ENCODE measurements at places on chromosomes 13 and 19.

DNA sequence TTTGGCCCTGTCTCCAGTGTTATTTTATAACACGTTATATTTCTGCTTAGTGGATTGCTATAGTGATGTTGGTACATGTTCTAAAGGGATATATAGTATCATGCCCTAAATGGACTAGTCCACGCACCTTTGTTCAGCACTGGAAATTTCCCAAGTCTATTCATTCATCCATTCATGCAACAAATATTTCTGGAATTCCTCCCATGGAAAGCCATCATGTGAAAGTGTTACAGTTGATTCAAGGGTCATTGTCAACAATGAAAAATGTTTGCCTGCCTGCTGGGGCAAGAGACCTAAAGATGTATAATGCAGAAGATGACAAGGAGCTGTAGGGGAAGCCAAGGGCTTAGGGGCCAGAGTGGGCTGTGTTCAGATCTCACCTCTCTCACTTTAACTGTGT is 10.8 kb upstream of the HSPH1 start:
- no peak for DNase-seq

DNA sequence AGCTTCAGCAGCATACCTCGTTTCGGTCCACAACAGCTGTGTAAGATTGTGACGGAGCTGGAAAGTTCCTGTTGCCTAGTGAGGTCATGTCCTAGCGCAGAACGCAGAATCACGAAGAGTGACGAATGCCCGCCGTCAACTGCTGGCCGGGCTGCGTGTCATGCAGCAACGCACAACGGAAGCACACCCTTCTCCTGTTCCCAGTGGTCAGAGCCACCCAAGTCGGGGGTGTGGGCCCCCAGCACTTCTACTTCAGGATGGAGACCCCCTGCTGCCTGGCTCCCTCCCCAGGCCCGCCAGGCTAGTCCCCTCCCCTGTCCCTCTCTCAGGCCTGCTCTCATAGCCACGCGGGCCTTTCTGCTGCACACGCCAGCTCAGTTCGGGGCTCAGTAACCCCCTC is 25.9 kb downstream of the C2CD4C start:
- no peak for DNase-seq

DNA sequence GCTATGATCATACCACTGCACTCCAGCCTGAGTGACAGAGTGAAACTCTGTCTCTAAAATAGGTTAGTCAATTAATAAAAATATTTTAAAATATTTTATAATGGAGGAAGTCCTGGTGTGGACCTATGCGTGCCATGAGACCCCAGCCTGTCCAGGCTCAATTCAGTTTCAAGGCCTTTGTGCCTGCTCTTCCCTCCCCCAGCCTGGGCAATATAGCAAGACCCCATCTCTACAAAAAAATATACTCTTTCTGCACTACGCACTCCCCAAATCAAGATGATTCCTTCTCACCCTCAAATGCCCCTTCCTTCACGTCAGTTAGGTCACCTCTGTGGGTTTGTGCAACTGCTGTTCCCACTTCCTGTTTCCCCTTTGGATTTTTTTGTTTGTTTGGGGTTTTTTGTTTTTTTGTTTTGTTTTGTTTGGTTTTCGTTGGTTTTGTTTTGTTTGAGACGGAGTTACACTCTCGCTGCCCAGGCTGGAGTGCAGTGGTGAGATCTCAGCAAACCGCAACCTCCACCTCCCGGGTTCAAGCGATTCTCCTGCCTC is 1.4 kb upstream of the HSH2D start:
- DNase-seq: no peak

DNA sequence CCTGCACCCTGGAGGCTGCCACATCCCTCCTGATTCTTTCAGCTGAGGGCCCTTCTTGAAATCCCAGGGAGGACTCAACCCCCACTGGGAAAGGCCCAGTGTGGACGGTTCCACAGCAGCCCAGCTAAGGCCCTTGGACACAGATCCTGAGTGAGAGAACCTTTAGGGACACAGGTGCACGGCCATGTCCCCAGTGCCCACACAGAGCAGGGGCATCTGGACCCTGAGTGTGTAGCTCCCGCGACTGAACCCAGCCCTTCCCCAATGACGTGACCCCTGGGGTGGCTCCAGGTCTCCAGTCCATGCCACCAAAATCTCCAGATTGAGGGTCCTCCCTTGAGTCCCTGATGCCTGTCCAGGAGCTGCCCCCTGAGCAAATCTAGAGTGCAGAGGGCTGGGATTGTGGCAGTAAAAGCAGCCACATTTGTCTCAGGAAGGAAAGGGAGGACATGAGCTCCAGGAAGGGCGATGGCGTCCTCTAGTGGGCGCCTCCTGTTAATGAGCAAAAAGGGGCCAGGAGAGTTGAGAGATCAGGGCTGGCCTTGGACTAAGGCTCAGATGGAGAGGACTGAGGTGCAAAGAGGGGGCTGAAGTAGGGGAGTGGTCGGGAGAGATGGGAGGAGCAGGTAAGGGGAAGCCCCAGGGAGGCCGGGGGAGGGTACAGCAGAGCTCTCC is 6.9 kb upstream of the CEACAM5 start:
- no peak for DNase-seq

- no peak for DNase-seq
Measured at GRCh38 chr13:87120476-87120875, 550.7 kb upstream of the SLITRK5 start.

DNA sequence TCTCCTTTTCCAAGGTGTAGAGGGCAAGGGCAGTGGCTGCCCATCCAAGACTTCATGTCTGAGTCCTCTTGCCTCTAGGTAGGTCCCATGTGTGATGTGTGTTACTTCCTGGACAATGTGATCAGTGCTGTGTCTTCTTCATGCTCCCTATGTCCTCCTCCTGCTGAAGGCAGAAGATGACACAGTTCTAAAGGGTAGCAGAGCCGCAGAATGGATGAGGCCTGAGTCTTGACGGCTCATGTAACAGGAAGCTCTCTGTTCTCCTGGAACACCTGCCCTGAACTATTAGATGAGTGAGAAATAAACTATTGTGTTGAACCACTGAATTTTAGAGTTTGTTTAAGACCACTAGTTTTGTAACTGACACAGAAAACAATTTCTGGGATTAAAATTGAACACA is 165.9 kb downstream of the NDFIP2 start:
- DNase-seq: no peak

- DNase-seq: no peak
Measured at GRCh38 chr19:14385492-14385891, 4.2 kb downstream of the ADGRE5 start.

GRCh38 chr13:26132756-26133155 is 80.9 kb upstream of the SHISA2 start:
- DNase-seq: no peak

DNA sequence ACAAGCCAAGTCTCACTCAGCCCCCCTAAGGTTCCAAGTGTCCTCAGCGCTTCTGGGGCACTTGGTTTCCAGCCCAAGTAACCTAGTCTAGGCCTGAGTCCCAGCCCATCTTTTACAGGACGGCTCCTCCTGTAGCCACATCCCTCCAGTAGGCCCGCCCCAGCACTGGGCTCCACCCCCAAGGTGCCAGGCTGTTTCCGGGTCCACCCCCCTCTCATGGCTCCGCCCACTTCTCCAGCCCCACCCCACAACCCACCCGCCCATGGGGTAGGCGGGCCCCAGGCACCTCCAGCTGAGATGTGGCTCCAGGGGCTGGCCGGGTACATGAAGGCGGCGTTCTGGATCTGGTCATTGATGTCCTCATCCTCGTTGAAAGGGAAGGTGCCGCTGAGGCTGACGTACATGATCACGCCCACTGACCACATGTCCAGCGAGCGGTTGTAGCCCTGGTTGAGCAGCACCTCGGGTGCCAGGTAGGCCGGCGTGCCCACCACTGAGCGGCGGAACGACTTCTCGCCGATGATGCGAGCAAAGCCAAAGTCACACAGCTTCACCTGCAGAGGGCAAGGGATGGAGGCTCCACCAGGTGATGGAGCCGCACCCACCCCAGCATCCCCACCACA is 17.2 kb upstream of the DACT3 start:
- DNase-seq: peak; percentile 27

GRCh38 chr13:43908156-43909126 is 28.7 kb downstream of the LACC1 start:
- no peak for DNase-seq

DNA sequence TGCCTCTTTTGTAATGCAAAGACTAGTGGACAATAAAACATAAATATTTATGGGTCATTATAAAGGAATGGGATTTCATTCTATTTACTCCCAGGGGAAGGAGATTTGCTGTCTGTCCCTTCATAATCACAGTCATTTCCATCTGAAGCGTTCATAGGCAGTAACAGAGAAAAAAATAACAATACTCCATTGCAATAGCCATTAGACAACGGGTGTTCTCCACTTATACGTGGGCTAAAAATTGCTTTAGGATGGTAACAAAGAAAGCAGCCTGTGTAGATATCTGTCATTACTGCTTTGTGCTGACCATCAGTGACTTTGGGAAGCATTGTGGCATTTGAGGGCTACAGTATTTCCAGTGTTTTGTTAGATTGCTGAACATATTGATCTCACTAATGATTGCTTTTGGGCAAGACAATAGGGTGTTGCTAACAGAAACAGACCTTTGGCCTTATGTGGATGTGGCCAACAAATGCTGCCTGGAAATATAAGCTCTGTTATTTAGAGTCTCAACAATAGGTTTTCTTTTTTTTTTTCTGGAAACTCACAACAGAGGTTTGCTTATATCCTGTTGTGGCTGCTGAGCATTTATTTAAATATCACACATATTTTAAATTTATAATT is 355.2 kb downstream of the MTUS2 start:
- DNase-seq: no peak

DNA sequence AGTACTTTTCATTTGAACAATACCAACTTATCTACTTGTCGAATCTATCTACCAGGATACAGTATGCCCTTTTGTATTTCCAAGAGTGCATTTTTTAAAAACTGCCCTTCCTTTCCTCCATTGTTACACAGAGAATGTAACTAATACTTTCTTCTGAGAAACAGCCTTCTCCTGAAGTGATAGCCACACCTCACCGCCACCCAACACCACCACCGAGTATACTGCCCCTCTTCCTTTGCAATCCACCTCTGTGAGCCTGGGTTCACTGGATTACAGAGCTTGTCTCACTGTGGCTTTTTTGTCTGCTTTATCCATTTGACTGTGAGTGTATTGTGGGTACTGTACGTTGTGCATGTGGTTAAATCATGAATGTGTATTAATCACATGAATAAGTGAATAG is 305.4 kb downstream of the KLF12 start:
- no peak for DNase-seq

- no peak for DNase-seq
Measured at GRCh38 chr13:32940601-32941000, 75.6 kb upstream of the KL start.

DNA sequence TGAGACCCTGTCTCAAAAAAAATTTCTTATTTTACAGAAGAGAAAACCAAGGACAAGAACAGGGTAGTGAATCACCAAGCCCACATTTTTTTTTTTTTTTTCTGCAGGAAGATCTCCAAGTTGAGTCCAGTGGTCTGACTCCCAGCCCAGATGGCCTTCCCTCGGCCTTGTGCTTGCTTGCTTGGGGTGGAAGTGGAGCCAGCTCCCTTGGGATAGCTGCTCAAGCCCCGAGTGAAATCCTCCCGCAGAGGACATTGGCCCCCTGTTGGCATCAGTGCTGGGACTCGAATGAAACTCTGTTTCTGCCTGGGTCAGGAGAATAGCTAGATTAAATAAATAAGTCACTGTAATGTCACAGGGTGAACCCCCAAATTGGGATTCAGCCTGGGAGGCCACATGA is 9.4 kb upstream of the NUP62 start:
- no peak for DNase-seq

- no peak for DNase-seq
Measured at GRCh38 chr19:2462635-2463421, 6.1 kb upstream of the LMNB2 start.

- DNase-seq: no peak
Measured at GRCh38 chr19:2138061-2138728, 13.2 kb downstream of the AP3D1 start.

GRCh38 chr13:78323848-78324247 is 279.5 kb downstream of the POU4F1 start:
- DNase-seq: no peak

GRCh38 chr19:51461723-51462161 is 3.5 kb upstream of the SIGLEC8 start:
- no peak for DNase-seq

DNA sequence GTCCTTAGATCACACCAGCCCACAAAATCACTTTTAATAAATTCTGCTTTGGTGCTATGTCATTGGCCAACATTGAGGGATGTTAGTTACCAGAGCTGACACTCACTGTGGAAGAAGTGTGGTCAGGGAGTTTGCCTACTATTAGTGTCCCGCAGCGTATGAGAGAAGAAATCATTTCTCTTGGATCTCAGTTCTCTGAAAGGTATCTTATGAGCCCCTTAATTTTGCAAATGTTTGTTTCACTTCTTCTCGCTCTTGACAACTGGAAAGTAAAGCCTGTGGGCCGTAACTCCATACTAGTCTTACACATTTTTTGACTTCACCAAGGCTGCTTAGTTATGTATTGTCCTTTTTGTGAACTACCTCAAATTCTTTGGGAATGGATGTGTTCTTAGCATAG is 80.9 kb downstream of the FLT1 start:
- DNase-seq: no peak
